HL-60 (cell line): ENCODE measurements at places on chromosomes 7 and 10.

DNA sequence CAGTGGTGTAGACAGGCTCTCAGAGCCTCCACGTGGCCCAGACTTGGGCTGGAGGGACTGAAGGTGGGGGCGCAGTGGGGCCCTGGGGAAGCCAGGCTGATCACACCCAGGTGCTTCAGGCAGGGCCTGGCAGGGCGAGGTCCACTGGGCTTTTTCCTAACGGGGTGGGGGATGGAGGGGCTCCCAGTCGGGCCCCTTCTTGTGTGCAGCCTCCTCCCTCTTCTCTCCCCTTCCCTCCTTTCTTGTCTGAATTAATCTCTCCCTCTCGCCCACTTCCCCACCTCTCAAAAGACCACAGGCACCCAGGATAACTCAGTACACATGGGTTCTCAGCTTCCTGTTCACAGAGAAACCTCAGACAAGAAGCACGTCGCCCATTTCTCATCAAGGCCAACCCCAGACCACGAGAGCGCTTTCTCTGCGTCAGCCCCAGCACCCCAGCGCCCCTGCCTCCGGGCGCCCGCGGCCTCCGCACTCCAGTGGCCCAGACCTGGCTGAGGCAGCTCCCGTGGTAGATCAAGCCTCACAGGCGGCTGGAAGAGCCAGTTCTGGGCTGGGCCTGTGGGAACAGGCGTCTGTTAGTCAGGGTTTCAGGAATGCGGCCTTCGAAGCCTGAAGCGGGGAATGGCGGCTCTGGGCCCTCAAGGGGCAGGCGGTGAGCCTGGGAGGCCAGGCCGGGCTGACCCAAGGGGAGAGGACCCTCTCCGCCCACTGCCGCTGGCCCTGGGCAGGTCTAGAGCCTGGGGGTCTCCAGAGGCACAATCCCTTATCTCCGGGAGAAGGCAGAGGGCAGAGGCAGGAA lies 50.6 kb downstream of the PWWP2B start:
- DNase-seq: peak; percentile 70

DNA sequence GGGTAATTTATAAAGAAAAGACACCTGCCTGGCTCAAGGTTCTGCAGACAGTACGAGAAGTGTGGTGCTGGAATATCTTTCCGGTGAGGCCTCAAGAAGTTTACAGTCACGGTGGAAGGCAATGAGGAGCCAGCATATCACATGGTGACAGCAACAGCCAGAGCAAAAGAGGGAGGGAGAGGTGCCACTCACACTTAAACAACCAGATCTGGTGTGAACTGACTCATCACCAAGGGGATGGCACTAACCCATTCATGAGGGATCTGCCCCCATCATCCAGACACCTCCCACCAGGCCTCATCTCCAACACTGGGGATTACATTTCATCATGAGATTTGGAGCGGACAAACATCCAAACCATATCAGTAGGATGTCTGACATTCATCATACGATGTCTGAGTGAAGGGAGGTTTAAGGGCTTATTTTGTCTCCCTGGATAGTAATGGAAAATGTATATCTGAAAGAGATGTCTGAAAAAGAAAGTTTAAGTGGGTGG lies 23.5 kb upstream of the KBTBD2 start:
- DNase-seq: no peak

GRCh38 chr7:107879400-107880035 lies 11.5 kb upstream of the DLD start:
- peak; percentile 30 for DNase-seq

GRCh38 chr10:18260310-18260922 lies 120.2 kb downstream of the CACNB2 start:
- no peak for DNase-seq

GRCh38 chr10:97682042-97682441 lies 5.0 kb downstream of the AVPI1 start:
- DNase-seq: no peak

GRCh38 chr10:3365630-3366029 lies 193.0 kb upstream of the PITRM1 start:
- DNase-seq: no peak

DNA sequence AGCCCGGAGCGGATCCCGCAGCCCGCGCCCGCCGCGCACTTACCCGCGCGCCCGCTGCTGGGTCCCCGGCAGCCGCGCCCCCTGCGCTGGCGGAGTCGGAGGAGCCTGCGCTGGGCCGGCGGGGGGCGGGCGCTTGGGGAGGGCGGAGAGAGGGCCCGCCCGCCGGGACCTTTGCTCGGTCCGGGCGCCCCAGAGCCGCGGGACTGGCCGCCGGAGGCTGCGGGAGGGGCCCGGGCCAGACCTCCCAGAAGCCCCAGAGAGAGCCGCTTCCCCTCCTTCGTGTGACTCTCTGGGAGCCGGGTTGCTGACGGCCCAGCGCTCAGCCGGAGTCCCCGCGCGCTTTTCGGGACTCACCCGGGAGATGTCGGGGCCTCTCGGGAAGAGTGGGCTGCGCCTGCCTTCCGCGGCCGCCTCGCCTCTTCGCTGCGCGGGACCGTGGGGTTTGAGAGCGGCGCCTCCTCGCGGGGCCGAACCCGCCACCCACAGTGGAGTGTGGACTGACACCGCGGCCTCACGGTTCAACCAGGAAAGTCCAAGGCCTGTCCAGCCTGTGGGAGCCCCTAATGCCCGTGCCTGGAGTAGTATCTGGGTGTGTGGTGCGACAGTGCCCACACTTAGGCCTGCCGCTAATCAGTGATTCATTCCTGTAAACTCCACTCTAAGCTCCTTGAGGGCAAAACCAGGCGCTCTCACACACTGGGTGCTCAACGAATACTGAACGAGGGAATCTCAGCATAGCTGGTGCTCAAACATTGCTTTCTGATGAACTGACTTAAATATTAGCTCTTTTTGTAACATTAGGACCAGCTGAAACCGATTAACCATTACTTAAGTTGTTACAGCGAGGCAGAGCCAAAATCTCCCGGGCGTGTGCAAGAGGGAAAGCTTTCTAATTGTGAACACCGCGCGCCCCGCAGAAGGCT lies at the start of gene GSDME:
Gene GSDME (minus strand): TSS at position 112 of the 923 bp plus-strand sequence. CDS start 7,690 bp downstream, outside the sequence.
- DNase-seq: no peak

- DNase-seq: no peak
Observed at GRCh38 chr7:100824499-100825214, 2.7 kb downstream of the EPHB4 start.

DNA sequence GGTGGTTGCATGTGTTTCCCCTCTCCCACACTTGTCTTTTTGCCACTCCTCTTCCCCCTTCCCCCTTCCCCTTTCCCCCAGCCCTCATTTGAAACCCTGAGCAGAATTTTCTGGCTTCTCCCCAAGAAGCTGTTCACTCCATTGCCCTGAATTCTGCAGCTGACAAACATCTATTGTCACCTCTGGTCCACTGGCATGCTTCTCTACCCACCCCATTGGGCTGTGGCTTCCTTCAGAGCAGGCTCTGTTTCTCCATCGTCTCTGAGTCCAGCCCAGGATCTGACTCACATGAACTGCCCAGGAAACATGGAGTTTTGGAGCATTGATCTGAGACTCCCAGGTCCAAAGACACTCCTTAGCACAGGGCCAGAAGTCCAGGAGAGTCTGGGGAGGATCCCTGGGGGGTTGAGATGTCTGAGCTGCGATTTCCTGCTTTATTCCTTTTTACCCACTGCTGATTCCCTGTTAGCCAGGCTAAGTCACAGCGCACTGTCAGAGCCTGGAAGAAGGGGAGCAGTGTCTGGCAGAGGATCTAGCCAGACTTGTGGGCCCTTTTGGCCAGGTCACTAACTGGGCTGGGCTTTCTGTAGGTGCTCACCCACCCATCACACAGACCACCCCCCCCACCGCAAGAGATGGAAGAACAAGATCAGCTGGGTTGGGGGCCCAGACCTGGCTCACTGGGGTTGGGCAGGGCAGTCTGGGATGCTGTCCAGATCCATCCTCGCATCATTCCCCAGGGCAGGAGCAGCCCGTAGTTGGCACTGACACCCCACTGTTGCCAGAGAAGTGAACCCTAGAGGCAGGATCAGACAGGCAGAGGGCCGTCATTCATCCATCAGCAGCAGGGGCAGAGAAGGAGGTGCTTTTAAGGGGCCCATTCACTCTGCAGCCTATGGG lies 3.5 kb downstream of the CHAT start:
- no peak for DNase-seq

DNA sequence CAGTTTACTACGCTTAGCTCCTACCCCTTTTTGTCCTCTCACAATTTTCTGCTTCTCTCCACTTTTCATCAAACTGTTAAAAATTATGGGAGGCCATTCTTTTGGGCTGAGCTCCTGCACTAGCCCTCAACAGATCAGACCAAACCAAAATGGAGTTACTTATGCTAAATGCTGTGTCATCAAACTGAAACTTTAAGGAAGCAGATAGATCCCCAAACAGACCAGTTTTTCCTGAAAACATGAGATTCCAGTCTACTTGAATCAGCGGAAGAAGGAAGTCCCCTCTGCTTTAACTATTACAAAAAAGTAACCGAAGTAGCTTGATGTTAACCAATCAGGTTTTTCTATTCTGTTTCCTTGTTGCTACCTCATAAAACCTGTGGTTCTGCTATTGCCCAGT lies 20.6 kb downstream of the FANK1 start:
- DNase-seq: no peak

DNA sequence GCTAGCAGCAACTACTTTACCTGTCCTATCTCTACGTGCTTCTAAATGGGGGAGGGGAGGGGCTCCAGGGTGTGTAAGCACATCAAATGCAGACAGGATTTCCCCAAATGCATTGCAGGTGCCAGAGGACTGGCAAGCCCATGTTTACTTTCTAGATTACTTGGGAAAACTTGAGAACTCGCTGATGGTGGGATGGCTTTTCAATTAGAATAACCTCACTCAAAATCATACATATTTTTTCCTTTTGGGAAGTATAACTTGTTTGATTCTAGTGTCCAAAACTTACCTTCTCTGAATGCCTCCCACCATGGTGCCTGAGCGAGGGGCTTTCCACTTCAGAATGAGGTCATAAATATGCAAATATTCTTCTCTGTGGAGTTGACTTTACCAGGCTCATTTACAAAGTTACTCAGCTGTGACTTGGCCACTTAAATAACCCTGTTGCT lies 191.3 kb upstream of the RHOBTB1 start:
- no peak for DNase-seq

DNA sequence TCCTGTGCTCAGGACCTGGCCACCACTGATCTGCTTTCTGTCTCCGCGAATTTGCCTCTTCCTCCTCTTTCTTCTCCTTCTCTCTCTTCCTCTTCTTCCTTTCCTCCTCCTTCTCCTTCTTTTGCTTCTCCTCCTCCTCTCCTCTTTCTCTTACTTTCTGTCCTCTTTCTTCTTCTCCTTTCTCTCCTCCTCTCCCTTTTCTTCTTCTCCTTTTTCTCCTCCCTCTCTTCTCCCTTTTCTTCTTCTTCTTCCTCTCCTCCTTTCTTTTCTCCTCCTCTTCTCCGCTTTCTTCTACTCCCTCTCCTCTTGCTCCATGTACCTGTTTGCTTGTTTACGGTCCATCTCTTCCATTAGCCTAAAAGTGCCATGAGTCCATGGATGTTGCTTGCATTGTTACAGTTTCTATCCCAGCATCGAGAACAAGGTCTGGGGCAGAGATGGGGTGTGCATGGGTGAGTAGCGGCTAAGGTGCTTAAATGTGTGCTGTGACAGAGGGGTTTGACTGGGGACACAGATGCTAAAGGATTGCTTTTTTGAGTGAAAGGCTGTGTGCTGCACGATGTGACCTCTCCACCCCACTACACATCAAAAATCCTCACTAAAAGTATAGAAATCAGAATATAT lies 7.7 kb downstream of the SH2D4B start:
- DNase-seq: no peak

DNA sequence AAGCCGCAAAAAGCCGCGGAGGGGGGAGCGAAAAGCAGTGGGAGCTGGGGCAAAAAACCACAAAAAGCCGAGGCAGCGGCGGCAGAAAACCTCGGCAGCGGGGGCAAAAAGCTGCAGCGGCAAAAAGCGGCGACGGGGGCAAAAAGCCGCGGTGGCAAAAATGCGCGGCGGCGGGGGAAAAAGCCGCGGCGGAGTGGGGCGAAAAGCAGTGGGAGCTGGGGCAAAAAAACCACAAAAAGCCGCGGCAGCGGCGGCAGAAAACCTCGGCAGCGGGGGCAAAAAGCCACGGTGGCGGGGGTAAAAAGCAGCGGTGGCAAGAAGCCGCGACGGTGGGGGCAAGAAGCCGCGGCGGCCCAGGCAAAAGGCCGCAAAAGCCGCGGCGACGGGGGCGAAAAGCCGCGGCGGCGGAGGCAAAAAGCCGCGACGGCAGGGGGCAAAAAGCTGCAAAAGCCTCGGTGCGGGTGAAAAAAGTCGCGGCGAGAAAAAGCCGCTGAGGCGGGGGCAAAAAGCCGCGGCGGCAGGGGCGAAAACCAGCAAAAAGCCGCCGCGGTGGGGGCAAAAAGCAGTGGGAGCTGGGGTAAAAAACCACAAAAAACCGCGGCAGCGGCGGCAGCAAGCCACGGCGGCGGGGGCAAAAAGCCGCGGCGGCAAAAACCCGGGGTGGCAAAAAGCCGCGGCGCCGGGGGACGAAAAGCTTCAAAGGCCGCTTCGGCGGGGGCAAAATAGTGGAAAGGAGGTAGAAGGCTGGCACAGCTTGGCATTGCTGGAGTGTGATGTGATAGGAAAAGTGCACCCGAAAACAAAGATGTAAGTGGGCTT lies 135.9 kb downstream of the ZNF92 start:
- DNase-seq: no peak

DNA sequence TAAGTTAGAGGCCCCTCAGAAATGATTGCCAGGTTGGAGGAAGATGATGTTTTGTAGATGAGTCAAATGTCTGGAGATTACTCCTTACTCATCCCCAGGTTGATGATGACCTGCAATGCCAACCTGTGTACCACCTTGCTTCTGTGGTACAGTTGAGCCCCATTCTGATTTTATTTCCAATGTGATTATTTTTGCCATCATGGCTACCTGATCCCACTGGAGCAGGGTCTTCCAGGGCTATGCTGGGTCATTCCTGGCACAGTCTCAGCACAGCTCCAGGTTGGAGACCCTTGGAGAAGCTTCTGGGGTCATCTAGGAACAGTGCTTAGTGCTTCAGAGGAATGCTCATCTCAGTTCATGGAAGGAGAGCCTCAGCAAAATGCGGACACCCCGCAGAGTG lies 34.3 kb downstream of the LRRC18 start:
- DNase-seq: no peak

- DNase-seq: no peak
Observed at GRCh38 chr7:135263321-135263970, 29.8 kb downstream of the STRA8 start.

DNA sequence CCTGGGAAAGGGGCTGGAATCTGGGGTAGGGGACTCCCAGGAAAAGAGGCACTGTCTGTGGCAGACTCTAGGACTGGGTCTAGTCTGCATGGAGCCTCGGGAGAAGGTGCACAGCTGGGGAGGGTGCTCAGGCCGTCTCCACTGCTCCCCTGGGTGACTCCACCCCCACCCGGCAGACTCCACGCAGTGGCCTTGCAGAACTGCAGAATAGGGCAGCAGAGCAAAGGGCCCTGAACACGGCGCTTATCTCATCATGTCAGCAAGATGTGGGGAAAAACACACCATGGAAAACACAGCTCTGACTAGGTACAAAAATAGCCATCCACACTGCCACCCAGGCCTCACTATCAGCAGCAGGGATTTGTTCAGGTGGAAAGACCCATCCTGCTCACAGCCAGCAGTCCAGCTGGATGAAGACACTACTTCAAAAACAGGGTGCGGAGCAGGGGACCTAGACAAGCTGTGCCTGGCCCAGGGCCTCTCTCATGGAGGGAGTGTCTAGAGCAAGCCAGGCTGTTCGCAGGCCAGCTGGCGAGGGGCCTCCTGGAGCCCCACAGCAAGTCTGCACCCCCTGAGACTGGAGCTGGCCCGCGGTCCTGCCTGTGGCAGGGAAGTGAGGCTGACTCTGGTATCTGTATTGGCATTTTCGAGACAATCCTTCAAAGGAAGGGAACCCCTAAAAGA lies 11.7 kb downstream of the MAT1A start:
- DNase-seq: no peak

GRCh38 chr10:124482236-124482800 lies 20.7 kb downstream of the LHPP start:
- no peak for DNase-seq

- no peak for DNase-seq
Observed at GRCh38 chr7:155699180-155699579, 54.7 kb downstream of the RBM33 start.
